ENCODE measurements at places on chromosomes 6 and 20.
A peak's percentile ranks its signal among the peaks of the same experiment; 100 is the strongest.

GRCh38 chr6:150528648-150529285, 70.9 kb upstream of the PLEKHG1 start:
- no peak for DNase-seq

GRCh38 chr20:1879369-1879768, 15.8 kb upstream of the SIRPA start:
- no peak for DNase-seq

- no peak for DNase-seq
Measured at GRCh38 chr20:22617160-22617559, 32.8 kb upstream of the FOXA2 start.

- peak; percentile 81 for DNase-seq
Measured at GRCh38 chr20:16729565-16730460, at the start of gene SNRPB2. Gene SNRPB2 (plus strand): TSS chr20:16730026. CDS start chr20:16731703, 1,677 bp downstream.

DNA sequence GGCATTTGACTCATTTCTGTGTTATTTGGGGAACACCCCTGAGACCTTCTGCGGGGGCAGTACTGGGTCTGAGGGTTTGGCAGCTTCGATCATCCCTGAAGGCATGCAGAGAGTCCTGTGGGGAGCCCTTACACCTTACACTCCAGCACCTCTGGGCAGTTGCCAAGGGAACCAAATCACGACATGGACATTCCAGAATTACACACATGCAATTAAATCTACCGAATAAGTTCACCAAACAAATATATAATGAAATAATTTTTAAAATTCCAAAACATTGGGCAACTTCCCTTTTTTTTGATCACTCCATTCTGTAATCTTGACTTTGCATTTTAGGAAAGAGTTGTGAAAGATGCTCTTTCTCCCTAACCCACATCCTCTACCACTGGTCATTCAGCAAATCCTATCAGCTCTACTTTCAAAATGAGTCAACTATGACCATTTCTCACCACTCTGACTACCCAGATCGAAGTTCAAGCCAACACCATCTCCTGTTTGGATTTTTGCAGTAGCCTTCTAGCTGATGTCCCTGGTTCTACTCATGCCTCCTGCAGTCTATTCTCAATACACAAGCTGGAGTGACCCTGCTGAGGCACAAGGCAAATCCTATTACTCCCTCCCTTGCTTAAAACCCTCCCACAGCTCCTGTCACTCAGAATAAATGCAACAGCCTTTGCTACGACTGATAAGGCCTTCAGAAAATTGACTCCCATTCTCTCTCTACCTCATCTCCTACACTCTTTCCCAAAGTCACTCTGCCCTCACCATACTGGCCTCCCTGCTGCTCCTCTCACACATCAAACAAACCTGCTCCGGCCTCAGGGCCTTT, 533.3 kb downstream of the HACE1 start:
- DNase-seq, result no peak

GRCh38 chr20:52482044-52482443, 290.5 kb upstream of the ZFP64 start:
- DNase-seq, result no peak

- no peak for DNase-seq
Measured at GRCh38 chr20:21702553-21703470, 2.7 kb upstream of the PAX1 start.

DNA sequence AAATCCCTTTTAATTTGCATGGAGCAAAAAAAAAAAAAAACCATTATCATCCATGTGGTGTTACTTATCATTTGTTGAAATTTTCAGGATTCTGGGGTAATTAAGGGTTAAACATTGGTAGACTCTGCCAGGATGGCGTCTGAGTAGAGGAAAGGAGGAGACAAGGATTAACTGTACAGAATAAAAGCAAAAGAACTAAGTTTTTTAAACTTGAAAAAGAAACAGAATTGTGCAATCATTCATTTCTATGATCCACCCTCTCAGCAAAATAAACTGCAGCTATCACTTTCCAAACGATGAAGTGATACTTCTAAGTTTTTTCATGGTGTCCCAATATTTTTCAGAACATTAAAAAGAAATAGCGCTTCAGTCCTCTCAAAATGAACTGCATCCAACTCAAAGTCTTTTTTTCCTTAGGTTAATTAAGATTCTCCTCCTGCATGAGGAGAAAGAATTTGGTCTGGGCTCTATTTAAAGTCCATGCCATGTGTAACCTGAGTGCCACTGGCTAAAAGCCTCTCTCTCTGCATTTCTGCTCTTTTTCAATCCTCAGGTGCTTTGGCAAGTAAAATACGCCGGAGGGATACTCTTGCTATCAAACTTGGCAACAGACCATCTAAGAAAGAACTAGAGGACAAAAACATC, 69.5 kb upstream of the LTV1 start:
- no peak for DNase-seq

- no peak for DNase-seq
Measured at GRCh38 chr6:160348223-160349019, at the start of gene SLC22A3. Gene SLC22A3 (plus strand): TSS chr6:160348378. CDS start chr6:160348420, 42 bp downstream.

- no peak for DNase-seq
Measured at GRCh38 chr6:46888031-46888430, 33.7 kb downstream of the ADGRF5 start.

- DNase-seq, result no peak
Measured at GRCh38 chr20:37714978-37715672, 21.3 kb downstream of the CTNNBL1 start.

- no peak for DNase-seq
Measured at GRCh38 chr6:126983779-126984178, 134.7 kb upstream of the RSPO3 start.

- DNase-seq, result no peak
Measured at GRCh38 chr6:131877999-131878789, 70.4 kb downstream of the ENPP1 start.

- DNase-seq, result no peak
Measured at GRCh38 chr6:102215425-102215824, 821.9 kb downstream of the GRIK2 start.

GRCh38 chr6:108764580-108764950, 83.7 kb upstream of the ARMC2 start:
- no peak for DNase-seq

DNA sequence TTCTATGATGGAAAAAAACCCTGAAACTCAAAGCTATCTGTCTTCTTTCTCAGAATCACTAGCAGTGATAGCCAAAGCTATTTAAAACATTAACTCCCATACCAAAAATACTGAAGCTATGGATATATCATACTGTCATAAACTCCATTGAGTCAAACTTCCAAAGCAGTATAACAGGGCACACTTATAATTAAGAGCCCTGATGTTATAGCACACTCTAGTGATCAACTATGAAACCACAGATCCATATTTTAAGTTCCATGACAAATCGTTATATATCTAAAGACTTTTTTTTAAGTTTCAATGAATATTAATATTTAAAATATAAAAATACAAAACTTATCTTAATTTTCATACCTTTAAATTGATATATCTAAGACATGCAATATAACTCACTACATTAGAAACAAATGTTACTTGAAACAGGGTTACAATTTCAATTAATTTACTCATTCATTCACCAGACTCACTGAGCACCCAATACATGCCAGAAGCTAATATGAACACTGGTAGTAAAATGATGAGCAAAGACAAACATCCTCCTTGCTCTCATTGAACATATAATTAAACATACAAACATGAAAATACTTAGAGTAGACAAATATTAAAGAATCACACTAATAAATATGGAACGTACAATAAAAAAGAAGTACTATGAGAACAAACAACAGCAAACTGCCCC, 69.3 kb downstream of the IBTK start:
- no peak for DNase-seq

DNA sequence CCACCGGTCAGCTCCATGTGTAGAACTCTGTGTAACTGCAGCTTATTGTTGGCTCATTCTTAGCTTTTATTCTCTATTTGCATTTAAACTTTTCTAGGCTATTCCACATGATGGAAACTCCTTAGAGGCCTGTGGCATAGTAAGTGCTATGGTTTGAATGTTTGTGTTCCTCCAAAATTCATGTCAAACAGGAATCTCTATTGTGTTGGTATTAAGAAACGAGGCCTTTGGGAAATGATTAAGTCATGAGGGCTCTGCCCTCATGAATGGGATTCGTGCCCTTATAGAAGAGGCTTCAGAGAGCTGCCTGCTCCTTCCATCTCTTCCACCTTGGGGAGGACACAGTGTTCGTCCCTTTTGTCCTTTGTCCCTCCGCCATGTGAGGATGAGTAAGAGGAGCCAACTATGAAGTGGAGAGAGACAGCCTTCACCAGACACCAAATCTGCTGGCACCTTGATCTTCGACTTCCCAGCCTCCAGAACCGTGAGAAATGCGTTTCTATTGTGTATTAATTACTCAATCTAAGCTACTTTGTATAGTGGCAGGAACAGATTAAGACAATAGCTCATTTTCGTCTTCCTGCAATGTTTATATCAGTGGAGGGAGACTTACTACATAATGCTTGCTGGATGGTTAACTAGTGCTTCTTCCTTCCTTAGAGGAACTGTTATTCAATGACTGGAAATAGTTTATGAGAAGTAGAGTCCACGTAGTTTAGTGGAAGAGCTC, 361.1 kb downstream of the FARS2 start:
- no peak for DNase-seq

- DNase-seq, result no peak
Measured at GRCh38 chr6:151359486-151359885, 31.9 kb downstream of the ZBTB2 start.

DNA sequence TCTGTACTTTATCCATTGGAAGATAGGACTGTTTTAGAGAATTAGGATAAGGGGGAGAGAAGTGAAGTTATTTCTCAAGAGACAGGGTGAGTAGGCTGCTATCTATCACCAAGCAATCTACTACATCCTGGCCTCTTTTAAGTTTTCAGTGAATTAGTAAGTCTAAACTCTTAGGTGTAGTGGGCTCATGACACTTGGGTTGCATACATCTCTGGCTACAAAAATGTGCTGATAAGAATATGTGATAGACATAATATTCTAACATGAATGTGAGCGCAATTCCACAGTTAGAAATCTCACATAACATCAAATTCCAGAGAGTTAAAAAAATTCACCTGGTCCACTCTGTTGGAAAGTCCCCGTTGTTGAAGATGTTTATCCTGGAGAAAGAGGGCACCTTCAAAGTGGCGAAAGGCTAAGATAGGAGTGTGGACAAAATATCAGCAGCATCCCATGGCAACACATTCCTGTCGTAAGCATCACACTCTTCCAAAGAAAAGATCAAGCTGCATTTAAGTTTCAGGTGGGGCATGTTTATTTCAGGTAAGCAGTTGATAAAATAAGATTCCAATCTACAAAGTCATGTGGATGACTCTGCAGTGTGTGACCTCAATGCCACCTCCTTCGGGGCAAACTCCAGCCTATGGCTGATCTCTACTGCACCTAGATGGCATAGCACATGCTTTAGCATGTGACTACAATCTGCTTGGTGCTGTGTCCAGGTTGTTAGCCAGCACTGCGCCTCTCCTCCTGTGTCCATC, 111.7 kb upstream of the NEDD9 start:
- DNase-seq, result no peak

DNA sequence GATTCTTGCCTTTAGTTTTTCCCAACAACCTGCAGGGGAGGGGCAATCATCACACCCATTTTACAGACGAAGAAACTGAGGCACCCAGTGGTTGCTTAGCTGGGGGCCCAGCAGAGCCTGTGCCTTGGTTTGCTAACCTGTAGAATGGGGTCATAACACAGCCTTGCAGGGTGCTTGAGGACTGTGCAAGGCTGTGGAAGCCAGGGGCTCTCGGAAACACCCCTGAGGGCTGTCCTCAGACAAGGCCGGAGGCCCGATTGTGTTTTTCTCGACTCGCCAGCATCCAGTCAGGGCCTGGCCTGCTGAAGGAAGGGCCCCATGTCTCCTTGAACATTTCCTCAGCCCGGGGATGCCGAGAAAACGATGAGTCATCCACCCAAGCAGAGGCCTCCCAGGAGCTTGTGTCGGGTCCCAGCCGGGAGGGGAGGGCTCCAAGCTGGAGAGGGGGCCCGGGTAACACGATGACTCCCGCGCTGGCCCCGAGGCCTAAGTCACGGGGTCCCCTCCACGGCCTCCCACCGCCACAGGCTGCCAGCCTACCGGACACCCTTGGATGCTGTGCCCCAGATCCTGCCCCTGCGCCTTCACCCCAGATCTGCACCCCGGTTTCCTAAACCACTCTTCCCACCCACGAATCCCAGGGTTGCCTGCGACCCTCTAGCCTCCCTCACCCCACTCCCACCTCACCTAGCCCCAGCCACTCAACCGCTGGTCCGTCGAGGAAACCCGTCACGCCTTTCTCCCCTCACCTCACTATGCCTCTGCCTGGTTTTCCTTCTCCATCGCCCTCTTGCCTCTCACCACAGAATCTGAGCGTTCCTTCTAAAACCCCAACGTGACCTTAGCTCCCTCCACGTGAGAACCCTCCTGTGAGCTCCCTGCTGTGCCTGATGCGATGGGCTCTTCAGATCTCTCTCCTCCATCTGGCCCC, 10.6 kb downstream of the NOL4L start:
- DNase-seq, result peak; percentile 17

GRCh38 chr20:4563534-4563933, 158.2 kb upstream of the PRND start:
- no peak for DNase-seq

DNA sequence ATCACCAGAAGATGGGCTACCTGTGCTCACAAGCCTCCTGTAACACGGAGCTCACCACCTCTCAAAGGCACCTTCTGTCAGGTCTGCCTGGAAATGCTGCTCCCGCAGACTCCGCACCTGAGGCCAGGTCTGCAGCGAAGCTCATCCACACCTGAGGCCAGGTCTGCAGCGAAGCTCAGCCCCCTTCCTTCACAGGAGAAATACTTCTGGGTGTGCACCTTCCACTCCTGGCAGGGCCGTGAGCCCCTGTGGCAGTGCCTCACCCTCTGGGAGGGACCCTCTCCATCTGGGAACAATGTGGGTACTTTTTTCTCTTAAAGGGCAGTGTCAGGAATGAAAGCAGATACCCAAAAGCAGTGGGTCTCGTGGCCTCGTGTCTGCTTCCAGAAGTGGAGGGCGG, 1.4 kb upstream of the SLCO4A1 start:
- no peak for DNase-seq

DNA sequence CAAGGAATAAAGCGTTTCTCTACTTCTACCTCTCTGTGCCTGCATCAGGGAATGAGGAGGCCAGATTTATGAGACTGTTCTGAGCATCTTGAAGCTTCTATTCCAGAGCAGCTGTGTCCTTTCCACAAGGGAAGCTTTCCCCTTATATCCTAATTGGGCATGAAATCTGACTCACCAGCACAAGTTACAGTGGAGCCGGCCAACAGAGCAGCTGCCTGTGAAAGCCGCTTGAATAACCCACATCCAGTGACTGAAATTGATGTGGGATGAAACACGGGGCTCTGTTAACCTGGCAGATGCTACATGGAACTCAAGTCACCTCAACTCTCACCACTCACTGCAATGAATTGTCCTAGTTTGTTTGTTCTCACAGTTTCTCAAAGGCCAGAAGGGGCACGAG, 400.3 kb downstream of the TFAP2A start:
- no peak for DNase-seq
